IMR-90 (cell line): ENCODE measurements at places on chromosomes 2 and 18. TPM values are rescaled to one million over a fixed set of nuclear protein-coding genes. Genes with fewer than 3 reads are reported as not detected.

The NEDD4L gene
- total RNA-seq, result 10.0 and 12.8 TPM in 2 replicates

The AMER3 gene
- not detected in 2 replicates for total RNA-seq

The DQX1 gene
- not detected in 2 replicates for total RNA-seq

The ANO7 gene
- total RNA-seq, result 0.36 and 0.56 TPM in 2 replicates

The NMUR1 gene
- total RNA-seq, result not detected in 2 replicates

The NYAP2 gene
- total RNA-seq, result not detected in 2 replicates

The CD8B2 gene
- not detected in 2 replicates for total RNA-seq

The BMPR2 gene
- 30.1 and 34.7 TPM in 2 replicates for total RNA-seq

The IL36B gene
- not detected in 2 replicates for total RNA-seq

The TRMT61B gene
- 5.7 and 11.1 TPM in 2 replicates for total RNA-seq

The HOXD3 gene
- total RNA-seq, result not detected in 2 replicates

The CMPK2 gene
- total RNA-seq, result 0.18 and 0.28 TPM in 2 replicates

The HSPD1 gene
- total RNA-seq, result 171 and 374 TPM in 2 replicates

The LTBP1 gene
- total RNA-seq, result 297 and 326 TPM in 2 replicates

The SKA1 gene
- total RNA-seq, result 5.9 and 13.9 TPM in 2 replicates

The APCDD1 gene
- total RNA-seq, result 0.83 and 1.1 TPM in 2 replicates

The RSAD2 gene
- total RNA-seq, result not detected in 2 replicates

The ELOA2 gene
- not detected in 2 replicates for total RNA-seq

The LYPD6B gene
- total RNA-seq, result under 0.01 TPM in 1 of 2 replicates, not detected in the other

The RBM43 gene
- 1.6 and 2.5 TPM in 2 replicates for total RNA-seq

The UCN gene
- not detected in 2 replicates for total RNA-seq

The ARHGAP15 gene
- total RNA-seq, result not detected in 2 replicates

The CNDP2 gene
- 52.0 and 52.2 TPM in 2 replicates for total RNA-seq

The MEP1B gene
- total RNA-seq, result not detected in 2 replicates
